Posterior vena cava (tissue), 2 donors: ENCODE measurements at places on chromosomes 2 and 18.

- DNase-seq, result no peak
Measured at GRCh38 chr2:210895132-210895531, 338.7 kb downstream of the CPS1 start.

- peak; percentile 83 for DNase-seq
Measured at GRCh38 chr2:219404291-219404910, 13.8 kb upstream of the DES start.

GRCh38 chr2:54845514-54845913 is 122.1 kb downstream of the EML6 start:
- DNase-seq, result no peak

DNA sequence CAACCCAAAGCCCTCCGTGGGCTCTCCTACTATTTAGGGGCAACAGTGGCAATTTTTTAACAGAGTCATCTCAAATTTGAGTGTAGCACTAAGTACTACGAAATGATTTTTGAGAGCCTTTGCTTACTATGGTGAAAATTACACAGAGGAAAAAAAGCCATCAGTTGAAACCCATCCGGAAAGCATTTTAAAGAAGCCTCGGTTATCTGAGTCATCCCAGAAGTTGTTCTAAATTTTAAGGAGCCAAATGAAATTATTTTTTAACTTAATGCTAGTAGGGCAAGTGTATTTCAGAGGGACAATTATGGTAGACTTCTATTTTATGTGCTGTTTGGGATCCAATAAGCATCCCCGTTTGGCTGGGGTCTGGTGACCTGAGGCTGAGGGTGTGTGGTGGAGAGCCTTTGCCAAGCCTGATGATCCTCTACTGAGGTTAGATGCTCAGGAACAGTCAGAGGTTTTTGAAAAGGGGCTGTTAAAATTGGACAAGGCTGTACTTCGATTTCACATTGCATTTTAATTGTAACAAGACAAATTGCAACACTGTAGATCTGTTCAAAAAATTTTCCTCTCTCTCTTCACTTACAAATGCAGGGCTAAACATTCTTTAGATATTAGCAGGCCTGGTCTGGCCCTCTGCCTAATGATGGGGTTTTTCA is 47.0 kb downstream of the RAPGEF4 start:
- no peak for DNase-seq

- DNase-seq, result no peak
Measured at GRCh38 chr2:103525756-103526155, 763.9 kb downstream of the TMEM182 start.

GRCh38 chr2:39621596-39621995 is 44.1 kb upstream of the TMEM178A start:
- no peak for DNase-seq

DNA sequence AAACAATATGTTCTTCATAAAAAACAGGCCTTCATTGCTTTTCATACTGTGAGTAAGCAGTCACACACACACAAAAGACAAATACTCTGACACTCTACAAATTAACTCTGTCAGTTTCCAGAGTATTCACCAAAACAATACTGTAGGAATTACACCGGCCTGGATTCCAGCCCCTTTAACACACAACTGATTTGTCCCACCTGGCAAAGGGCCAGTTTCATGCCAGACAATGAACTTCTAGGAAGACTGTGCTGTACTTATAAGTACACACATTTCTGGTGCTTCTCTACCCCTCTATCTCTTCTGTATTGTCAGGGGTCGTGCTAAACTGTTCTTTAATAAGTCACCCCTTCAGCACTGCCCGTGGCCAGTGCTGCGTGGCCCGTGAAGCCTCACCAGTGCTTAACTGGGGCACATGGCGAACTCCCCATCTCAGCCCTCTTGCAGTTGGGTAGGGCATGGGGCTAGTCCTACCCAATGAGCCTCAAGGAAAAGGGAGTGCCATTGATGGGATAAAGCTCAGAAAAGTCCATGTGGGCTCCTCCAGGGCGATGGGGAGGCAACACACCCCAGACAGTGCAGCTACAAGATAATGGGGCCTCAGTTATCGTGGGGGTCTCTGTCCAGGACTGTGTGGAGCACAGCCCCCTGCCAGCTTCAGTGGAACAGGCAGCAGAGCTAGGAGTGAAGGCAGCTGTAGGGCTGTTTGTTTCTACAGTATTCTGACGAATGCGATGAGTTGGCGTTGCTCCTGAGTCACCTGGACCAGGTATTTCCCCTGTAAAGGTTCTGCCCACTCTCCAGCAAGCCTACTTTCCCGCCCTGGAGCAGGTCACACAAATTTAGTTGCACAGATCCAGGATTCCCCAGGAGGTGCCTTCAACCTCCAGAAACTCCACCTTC is 99.0 kb downstream of the SP3 start:
- DNase-seq, result no peak

- DNase-seq, result no peak
Measured at GRCh38 chr2:52970642-52971041, 797.0 kb upstream of the CHAC2 start.

DNA sequence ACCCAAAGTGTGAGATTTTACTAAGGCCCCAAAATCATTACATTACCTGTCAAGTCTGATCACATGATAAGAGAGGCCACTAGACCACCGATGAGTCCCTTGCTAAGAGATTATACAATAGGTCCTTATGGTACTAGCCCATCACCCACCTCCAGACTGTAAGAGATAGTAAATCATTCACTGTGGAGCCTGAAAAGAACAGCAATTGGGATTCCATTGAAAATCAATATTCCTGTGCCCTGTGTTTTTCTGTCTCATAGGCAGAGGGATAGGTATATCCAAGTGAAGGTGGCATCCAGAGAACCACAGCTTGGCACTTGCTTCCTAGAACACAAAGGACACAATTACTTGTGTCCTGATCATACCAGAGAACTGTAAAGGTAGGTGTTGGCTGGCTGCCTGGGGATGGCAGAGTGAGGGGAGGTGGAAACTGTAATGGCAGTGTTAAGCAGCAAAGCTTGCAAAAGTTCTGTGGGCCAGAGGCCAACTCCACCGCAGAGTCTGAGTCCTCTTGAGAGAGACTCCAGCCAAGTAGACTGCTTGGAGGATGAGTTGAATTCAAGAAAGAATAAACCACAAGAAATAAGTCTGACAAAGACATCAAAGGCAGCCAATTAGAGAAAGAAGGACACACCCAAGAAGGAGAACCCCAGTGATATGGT is 102.0 kb upstream of the PIEZO2 start:
- peak; percentile 89 for DNase-seq

DNA sequence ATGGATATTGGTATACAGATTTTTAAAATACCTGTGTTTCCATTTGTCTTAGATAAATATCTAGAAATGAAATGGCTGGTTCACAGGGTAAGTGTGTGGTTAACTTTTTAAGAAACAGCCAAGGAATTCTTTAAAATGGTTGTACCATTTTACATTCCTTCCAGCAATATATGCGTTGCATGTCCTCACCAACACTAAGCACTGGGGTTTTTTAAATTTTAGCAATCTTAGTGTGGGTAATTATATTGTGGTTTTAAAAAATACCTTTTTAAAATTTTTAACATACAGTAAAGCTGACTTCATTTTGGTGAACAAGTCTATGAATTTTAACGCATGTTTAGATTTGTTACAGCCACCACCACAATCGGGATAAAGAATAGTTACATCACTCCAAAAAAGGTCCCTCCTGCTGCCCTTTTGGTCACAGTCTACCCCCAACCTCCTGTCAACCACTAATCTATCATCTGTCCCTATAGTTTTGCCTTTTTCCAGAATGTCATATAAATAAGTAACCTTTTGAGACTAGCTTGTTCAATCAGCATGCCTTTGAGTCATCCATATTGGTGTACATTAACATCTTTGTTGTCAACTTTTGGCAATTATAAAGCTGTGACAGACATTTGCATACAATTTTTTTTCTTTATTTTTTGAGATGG is 128.1 kb upstream of the MSTN start:
- no peak for DNase-seq

GRCh38 chr2:189144700-189145211 is 34.8 kb downstream of the COL5A2 start:
- DNase-seq, result no peak

- DNase-seq, result no peak
Measured at GRCh38 chr18:9690418-9691188, 17.5 kb upstream of the RAB31 start.

DNA sequence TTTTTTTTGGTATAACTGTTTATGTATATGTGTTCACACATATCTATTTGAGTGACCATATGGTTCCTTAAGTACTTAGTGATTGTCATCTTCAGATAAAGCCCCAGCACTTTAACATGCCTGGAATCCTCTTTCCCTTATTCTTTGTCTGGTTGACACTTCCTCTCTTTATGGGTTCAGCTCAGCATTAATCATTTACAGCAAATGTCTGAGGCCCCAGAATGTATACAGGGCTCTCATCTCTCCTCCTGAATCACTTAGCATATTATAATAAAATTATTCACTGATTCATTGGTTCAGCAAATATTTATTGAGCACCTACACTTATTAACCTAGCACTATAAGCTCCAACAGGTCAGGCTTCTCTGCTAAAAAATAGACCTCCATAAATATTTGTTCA is 43.5 kb upstream of the CD28 start:
- DNase-seq, result no peak

- no peak for DNase-seq
Measured at GRCh38 chr2:214902286-214902685, 92.8 kb upstream of the BARD1 start.

- no peak for DNase-seq
Measured at GRCh38 chr2:134283661-134284060, 29.8 kb downstream of the MGAT5 start.

GRCh38 chr2:154670083-154670482 is 28.4 kb upstream of the KCNJ3 start:
- no peak for DNase-seq

GRCh38 chr2:202695166-202695565 is 60.4 kb downstream of the FAM117B start:
- DNase-seq, result no peak

DNA sequence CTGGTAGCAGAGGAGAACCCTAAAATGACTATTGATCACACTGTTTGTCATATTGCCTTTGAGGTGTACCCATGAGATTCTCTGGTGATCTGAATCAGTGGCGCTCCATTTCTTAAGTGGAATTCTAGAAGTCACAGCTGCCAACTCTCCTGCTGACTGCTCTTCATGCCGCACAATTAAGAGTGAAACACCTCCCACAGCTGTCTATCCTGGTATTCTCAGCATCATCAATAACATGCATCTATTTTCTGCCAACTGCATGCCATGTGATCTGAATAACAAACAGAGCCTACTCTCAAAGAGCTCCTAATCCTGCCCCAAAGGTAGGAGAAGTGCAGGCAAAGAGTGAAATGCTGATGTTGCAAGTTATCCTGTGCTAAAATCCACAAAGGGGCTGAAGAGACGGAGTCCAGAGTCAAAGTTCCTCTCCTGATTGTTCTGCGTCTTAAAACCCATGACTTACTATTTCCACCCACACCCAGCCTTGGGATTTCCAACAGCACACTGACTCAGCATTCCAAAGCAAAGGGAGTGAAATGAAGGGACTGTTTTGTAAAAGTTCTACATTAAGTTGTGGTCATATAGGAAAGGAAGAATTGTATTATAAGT is 13.7 kb upstream of the DAPL1 start:
- no peak for DNase-seq

DNA sequence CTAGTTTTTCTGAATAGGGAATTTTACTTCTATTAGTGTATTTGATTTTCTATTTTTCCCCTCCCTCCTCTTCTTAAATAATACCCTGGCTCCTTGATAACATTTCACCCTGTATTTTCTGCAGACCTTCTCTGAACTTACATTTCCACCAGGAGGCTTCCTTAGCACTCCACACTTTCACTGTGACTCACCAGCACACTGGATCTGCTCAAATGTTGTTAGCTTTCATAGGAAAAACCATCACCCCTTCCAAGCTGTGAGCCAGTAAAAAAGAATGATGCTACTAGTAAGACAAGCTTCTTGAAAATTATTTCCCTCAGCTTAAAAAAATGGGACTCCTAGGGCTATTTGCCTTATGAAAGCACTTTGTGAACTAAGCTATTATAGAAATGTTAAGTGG is 16.1 kb downstream of the SUPT7L start:
- no peak for DNase-seq

DNA sequence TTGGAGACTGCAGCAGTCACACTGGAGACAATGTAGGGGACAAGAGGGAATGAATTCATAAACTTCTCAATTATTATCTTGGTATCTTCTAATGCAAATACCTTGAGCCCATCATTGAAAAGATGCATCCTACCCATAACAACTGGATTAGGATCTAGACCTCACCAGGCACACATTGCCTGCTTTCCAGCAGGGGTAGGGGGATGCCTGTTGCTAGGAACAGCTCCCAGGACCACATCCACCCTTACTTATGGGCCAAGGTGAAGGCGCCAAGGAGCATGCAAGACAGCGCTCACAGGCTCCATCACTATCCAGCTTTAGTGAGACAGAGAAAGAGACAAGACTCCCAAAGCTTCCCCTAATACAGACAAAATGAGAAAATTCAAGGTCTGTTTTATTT is 24.4 kb downstream of the KCTD1 start:
- no peak for DNase-seq

GRCh38 chr2:28635191-28635611 is 116.4 kb upstream of the PPP1CB start:
- DNase-seq, result no peak

GRCh38 chr2:224650815-224651439 is 65.2 kb downstream of the CCDC195 start:
- no peak for DNase-seq

DNA sequence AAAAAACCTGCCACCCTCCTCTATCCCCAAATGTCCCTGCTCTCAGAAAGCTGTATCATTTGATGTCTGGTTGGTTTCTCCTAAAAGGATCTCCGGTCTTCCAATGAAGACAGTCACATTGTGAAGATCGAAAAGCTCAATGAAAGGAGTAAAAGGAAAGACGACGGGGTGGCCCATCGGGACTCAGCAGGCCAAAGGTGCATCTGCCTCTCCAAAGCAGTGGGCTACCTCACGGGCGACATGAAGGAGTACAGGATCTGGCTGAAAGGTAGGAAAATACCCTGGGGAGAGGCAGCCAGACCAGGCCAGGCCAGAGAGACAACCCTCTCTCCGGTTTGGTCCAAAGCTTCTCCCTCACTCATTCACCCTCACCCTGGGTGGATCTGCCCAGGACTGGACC is 10.3 kb downstream of the SLC14A2 start:
- no peak for DNase-seq

GRCh38 chr2:135557530-135557929 is 26.2 kb downstream of the R3HDM1 start:
- no peak for DNase-seq

DNA sequence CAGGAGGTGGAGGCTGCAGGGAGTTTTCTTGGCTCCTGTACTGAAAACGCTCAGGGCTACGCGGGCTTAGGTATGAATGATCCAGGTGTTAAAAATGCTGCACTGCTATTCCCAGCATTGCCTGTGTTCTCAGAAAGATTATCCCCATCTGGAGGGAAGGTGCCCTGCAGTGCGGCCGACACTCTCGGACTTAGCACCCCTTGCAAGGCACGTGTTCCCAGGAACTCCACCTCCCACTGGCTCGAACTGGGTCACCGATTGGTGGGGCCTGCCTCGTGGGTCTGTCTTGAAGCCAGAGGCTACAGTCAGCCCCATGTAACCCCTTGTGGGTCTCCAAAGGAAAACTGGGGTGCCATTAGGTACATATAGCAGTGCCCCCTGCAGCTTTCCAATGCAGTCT is 25.7 kb downstream of the ANO7 start:
- DNase-seq, result no peak
